ENCODE measurements at places on chromosomes 4 and X. TPM values are rescaled to one million over a fixed set of nuclear protein-coding genes. Genes with fewer than 3 reads are reported as not detected.

- no peak for DNase-seq
Observed at GRCh38 chrX:48666649-48667048, 16.9 kb upstream of the WAS start.

- DNase-seq, result no peak
Observed at GRCh38 chrX:27675493-27675892, 85.3 kb downstream of the DCAF8L2 start.

- DNase-seq, result no peak
Observed at GRCh38 chrX:9710332-9710731, 55.3 kb downstream of the GPR143 start.

The MED12 gene
- 24.6 TPM for total RNA-seq

All from occipital lobe (tissue), 3 donors.